PC-9 (cell line): ENCODE measurements at places on chromosomes 6 and 20. TPM values are rescaled to one million over a fixed set of nuclear protein-coding genes. Genes with fewer than 3 reads are reported as not detected.

- peak; percentile 72 for DNase-seq
Observed at GRCh38 chr6:7723041-7723447, 2.9 kb upstream of the BMP6 start.

DNA sequence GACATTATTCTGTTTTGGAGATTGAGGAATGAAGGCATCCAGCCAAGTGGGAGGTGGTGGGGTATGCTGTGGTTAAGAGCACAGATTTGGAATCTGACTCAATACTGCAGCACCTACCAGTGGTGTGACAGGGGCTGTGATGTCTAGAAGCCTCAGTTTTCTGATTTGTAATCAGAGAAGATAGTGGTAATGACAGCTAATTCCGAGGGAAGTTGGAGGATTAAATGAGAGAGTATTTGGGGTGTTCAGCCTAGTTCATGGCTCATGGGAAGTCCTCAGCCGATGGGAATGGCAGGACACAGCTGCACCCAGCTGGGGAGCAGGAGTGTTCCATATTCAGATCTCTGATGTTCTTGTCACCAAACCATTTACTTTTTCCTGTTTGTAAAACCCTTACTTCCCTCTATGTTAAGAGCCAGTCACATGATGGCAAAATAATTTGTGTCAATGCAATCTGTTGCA lies 9.3 kb downstream of the SLC9A8 start:
- DNase-seq, result peak; percentile 46

DNA sequence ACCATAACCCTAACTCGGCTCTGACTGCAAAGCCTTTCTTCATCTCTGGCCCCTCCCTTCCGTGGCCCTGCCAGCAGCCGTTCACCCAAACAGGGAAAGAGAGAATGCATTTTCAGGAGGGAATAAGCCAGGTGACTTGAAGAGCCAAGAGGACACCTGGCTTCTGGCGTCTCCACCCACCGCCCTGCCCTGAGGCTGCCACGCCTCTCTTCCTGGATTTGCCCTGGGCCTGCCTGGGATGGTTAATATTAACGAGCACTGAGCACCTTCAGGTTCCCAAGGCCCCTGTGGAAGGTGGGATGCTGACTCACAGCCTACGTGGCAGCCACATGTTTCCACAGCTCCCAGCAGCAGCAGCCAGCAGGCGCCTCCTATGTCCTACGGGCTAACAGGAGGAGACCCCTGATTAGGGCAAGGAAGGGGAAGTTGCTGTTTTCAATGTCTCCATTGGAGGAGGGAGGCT lies 138.0 kb upstream of the RREB1 start:
- DNase-seq, result peak; percentile 91

- DNase-seq, result no peak
Observed at GRCh38 chr6:26170181-26170580, 83.0 kb downstream of the HFE start.

DNA sequence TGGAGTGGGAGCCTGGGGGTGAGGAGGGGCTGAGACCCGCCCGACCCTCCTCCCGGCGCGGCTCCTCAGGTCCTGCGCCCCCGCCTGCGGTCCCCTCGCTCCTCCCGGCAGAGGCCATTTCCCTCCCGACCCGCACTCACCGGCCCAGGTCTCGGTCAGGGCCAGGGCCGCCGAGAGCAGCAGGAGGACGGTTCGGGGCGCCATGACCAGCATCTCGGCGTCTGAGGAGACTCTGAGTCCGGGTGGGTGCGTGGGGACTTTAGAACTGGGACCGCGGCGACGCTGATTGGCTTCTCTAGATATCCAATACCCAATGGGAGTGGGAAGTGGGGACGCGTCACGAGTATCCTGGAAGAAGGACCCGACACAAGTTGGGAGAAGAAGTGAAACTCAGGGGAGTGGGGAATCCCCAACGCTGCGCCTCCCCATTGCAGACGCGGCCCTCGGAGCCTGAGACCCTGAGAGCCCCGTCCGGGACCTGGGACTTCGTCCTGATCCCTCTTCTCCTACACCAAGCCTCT lies at the start of gene HLA-B:
Gene HLA-B, minus strand, starts transcription at position 234 of the 521 bp plus-strand sequence. Its CDS starts 21 bp downstream, at position 213.
- peak; percentile 47 for DNase-seq

DNA sequence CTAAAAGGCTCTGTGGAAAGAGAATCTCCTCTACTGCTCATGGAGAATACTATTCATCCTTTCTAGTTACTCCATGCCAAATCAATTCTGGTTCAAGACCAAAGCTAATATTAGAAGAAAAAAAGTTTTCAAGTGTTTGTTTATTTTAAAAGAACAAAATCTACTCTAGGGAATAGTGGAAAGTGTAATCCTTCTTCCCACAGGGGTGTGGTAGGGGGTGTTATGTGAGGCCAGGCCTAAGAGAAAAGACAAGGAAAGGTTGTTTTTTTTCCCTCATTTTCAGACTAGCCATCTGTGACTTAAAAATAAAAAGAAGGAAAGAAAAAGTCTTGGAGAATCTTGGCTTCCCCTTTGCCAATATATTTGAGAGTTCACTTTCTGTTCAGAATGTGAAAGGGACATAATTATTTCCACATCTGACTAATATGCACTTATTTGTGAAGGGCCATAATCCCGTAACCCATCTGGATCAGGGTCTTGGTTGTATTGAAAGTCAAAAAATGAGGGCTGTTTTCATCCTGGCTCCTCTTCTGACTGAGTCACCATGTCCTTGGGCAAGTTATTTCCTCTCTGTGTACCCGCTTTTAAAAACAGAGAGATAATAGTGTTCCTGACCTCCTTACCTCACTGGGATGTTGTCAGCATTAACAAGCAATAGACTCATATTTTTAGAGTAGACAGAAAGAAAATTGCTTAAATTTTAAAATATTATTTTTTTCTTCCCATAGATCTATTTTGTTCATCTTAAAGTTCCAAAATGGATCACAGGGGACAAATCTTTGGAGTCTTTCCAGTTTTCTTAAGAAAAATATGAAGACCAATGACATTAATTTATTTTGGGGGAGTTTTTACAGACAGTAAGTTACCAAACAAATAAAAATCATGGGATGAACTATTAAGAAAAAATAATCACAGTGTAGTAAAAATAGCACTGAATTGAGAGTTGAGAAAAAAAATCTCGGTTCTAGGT lies 233.7 kb downstream of the IBTK start:
- DNase-seq, result no peak

The BMP2 gene
- not detected in 2 replicates for total RNA-seq

The TRIM31 gene
- total RNA-seq, result not detected in 2 replicates

The KCNK17 gene
- total RNA-seq, result not detected in 2 replicates

The BMP7 gene
- 0.13 and 0.60 TPM in 2 replicates for total RNA-seq

The TNFRSF21 gene
- 172 and 219 TPM in 2 replicates for total RNA-seq
